ENCODE measurements at places on chromosomes 2 and 18. TPM values are rescaled to one million over a fixed set of nuclear protein-coding genes. Genes with fewer than 3 reads are reported as not detected.

GRCh38 chr18:75526038-75526437, 98.5 kb upstream of the SMIM21 start:
- no peak for DNase-seq
- no peaks in the 10 kb centered on the region for H3K36me3 ChIP-seq
- peaks cover 3% of the 10 kb centered on the region for H3K4me1 ChIP-seq
- no peak overlapping the region for H3K4me3 ChIP-seq
- H3K27ac ChIP-seq: no peak overlapping the region
- peaks cover 41% of the 10 kb centered on the region for H3K27me3 ChIP-seq

- peaks cover 3% of the 10 kb centered on the region for H3K36me3 ChIP-seq
- H3K4me1 ChIP-seq: peaks cover 72% of the 10 kb centered on the region
- H3K27me3 ChIP-seq: no peaks in the 10 kb centered on the region
- no peak overlapping the region for H3K4me3 ChIP-seq
Observed at GRCh38 chr2:69571189-69571588, 72.3 kb downstream of the AAK1 start.

GRCh38 chr2:102504833-102505232, 31.8 kb downstream of the SLC9A4 start:
- H3K27me3 ChIP-seq: peaks cover 41% of the 10 kb centered on the region
- DNase-seq: no peak
- no peaks in the 10 kb centered on the region for H3K4me1 ChIP-seq
- H3K36me3 ChIP-seq: peaks cover 2% of the 10 kb centered on the region
- no peak overlapping the region for H3K27ac ChIP-seq

DNA sequence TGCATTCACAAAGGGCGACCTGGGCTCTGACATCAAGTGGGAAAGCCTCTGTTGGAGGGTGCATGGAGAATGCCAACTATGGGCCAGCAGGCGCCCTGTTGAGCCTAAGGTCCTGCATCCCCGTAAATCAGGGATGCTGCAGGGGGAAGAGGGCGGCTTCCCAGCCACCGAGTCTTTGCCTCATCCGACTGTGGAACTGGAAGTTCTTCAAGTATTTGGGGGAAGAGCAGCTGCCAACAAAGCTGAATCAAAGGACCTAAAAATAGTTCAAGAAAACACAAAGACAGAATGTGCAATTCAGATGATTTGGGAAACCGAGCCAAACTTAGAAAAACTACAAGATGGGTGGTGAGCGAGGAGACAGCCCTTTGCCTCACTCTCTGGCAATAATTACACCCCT, 281.1 kb upstream of the MGAT5 start:
- peaks cover 5% of the 10 kb centered on the region for H3K36me3 ChIP-seq
- H3K4me1 ChIP-seq: peaks cover 5% of the 10 kb centered on the region
- no peak overlapping the region for H3K4me3 ChIP-seq

Gene SERPINB13
- not detected for total RNA-seq

DNA sequence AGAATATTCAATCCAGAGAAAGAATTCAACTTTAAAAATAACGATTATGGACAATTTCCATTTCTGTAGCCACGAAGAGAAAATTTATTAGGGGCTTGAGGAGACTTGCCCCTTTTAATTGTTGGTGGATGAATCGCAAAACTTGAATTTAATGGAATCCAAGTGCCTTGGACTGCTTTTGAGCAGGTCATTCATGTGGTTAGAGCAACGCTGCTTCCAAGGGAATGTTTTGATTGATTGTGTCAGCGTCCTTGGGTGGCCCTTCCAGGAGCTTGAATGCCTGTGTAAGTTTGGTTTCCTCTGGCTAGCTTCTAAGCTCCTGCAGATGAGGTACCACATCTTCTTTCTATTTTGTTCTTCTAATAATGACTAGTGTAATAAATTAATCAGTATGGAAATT, 213.4 kb downstream of the LTBP1 start:
- no peaks in the 10 kb centered on the region for H3K4me1 ChIP-seq
- no peaks in the 10 kb centered on the region for H3K36me3 ChIP-seq
- DNase-seq: no peak
- no peak overlapping the region for H3K4me3 ChIP-seq
- peaks cover 13% of the 10 kb centered on the region for H3K27me3 ChIP-seq

Gene PKDCC
- 1.2 TPM for total RNA-seq

Gene PTCD3
- 142 TPM for total RNA-seq

Gene STON1
- 10.9 TPM for total RNA-seq

Gene SPDYA
- total RNA-seq: 18.7 TPM

GRCh38 chr2:231513746-231514224, 16.5 kb downstream of the NMUR1 start:
- peak overlapping the region; percentile 96 for H3K27ac ChIP-seq
- no peak for DNase-seq
- peaks cover 10% of the 10 kb centered on the region for H3K4me1 ChIP-seq
- H3K36me3 ChIP-seq: no peaks in the 10 kb centered on the region
- H3K27me3 ChIP-seq: no peaks in the 10 kb centered on the region

Gene PLCD4
- total RNA-seq: 0.91 TPM

- no peak for DNase-seq
- H3K4me3 ChIP-seq: no peak overlapping the region
- no peak overlapping the region for H3K27ac ChIP-seq
- peaks cover 4% of the 10 kb centered on the region for H3K27me3 ChIP-seq
- H3K4me1 ChIP-seq: no peaks in the 10 kb centered on the region
Observed at GRCh38 chr2:199552141-199552540, 94.4 kb upstream of the SATB2 start.

GRCh38 chr2:24743924-24744323, 49.3 kb downstream of the PTRHD1 start:
- peaks cover 8% of the 10 kb centered on the region for H3K4me1 ChIP-seq
- H3K27ac ChIP-seq: no peak overlapping the region
- DNase-seq: no peak
- no peaks in the 10 kb centered on the region for H3K27me3 ChIP-seq
- peaks cover 5% of the 10 kb centered on the region for H3K36me3 ChIP-seq

GRCh38 chr2:68366083-68366560, 1.0 kb downstream of the PLEK start:
- no peak for DNase-seq
- H3K36me3 ChIP-seq: no peaks in the 10 kb centered on the region
- peaks cover 14% of the 10 kb centered on the region for H3K4me1 ChIP-seq
- no peak overlapping the region for H3K27ac ChIP-seq
- H3K27me3 ChIP-seq: no peaks in the 10 kb centered on the region

DNA sequence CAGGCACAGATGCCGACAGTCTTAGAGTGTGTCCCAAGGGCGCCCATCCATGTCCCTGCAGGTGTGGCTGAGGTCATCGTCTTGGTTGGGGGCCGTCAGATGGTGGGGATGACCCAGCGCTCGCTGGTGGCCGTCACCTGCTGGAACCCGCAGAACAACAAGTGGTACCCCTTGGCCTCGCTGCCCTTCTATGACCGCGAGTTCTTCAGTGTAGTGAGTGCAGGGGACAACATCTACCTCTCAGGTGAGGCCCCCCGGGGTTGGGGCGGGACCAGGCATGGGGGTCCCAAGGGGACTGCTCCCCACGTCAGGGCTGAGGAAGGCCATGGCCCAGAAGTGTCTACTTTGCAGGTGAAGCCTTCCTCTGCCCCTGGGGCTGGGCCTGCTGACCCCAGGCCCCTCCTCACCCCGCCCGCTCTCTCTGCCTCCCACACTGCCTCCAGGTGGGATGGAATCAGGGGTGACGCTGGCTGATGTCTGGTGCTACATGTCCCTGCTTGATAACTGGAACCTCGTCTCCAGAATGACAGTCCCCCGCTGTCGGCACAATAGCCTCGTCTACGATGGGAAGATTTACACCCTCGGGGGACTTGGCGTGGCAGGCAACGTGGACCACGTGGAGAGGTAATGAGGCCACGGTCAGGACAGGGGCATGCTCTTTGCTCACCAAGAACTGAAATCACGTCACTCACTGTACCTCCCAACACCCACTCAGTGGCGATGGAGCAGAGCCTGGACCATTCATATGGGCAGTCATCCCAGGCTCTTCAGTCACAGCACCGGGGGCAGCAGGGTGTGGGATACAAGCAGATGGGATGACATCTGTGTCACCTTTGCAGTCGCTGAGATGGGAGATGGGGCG, 230.8 kb downstream of the ATAD2B start:
- H3K27me3 ChIP-seq: no peaks in the 10 kb centered on the region
- H3K36me3 ChIP-seq: peaks cover 3% of the 10 kb centered on the region
- DNase-seq: no peak
- H3K27ac ChIP-seq: no peak overlapping the region
- H3K4me1 ChIP-seq: peaks cover 2% of the 10 kb centered on the region

Gene STPG4
- total RNA-seq: 0.21 TPM

Gene ERBB4
- total RNA-seq: not detected

DNA sequence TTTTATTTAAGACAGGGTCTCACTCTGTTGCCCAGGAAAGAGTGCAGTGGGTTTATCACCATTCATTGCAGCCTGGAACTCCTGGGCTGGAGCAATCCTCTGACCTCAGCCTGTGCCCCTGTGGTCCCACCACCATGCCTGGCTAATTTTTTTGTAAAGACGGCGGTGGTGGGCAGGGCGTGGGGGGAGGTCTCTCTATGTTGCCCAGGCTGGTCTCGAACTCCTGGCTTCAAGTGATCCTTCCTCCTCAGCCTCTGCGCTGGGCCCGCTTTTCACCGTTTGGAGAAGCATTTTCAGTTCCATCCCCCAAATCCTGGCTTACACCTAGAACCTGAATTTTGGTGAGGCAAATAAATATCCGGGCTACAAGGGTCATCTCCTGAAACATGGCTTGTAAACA, 1.4 kb upstream of the ATP5F1A start:
- H3K4me1 ChIP-seq: peaks cover 15% of the 10 kb centered on the region
- H3K36me3 ChIP-seq: no peaks in the 10 kb centered on the region
- H3K27me3 ChIP-seq: no peaks in the 10 kb centered on the region
- H3K4me3 ChIP-seq: no peak overlapping the region
- DNase-seq: no peak
- no peak overlapping the region for H3K27ac ChIP-seq

DNA sequence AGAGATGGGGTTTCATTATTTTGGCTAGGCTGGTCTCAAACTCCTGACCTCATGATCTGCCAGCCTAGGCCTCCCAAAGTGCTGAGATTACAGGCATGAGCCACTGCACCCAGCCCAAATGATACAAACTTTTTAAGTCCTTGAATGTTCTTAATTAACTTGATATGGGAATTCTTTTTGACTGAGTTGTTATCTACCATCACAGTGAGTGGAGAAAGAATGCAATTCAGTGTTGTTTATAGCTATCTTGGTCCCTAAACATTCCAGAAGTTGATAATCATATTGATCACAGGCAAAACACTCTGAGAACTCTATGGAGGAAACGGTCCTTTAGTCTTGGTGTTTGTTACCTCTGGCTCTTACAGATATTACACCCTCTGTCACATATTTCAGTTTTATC, 1072.5 kb downstream of the SUCLG1 start:
- no peaks in the 10 kb centered on the region for H3K4me1 ChIP-seq
- no peak overlapping the region for H3K27ac ChIP-seq
- no peak overlapping the region for H3K4me3 ChIP-seq

DNA sequence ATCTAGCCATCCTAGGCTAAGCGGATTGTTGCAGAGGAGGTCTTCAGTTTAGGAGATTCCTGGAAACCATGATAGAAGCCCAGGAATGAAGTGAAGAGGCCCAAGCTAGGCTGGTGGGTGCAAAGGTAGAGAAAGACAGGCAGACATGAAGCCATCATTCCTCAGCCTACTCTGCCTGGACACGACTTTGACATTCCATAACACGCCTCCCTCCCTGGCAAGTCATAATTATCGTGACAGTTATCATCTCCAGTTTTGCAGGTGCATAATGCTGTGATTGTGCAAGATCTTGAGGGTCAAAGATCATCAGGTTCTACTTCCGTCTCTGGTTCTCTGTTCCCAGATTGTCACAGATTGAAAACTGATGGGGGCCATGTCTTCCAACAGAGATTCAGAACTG, 15.2 kb upstream of the FZD5 start:
- no peak overlapping the region for H3K27ac ChIP-seq
- H3K4me3 ChIP-seq: no peak overlapping the region
- no peak for DNase-seq

GRCh38 chr2:206518997-206519396, 75.7 kb downstream of the ADAM23 start:
- H3K36me3 ChIP-seq: no peaks in the 10 kb centered on the region
- peaks cover 7% of the 10 kb centered on the region for H3K4me1 ChIP-seq
- H3K27me3 ChIP-seq: no peaks in the 10 kb centered on the region
- DNase-seq: no peak
- H3K27ac ChIP-seq: no peak overlapping the region

- H3K27ac ChIP-seq: no peak overlapping the region
- DNase-seq: no peak
- H3K27me3 ChIP-seq: peaks cover 12% of the 10 kb centered on the region
Observed at GRCh38 chr18:22047485-22047884, 121.9 kb upstream of the GATA6 start.

DNA sequence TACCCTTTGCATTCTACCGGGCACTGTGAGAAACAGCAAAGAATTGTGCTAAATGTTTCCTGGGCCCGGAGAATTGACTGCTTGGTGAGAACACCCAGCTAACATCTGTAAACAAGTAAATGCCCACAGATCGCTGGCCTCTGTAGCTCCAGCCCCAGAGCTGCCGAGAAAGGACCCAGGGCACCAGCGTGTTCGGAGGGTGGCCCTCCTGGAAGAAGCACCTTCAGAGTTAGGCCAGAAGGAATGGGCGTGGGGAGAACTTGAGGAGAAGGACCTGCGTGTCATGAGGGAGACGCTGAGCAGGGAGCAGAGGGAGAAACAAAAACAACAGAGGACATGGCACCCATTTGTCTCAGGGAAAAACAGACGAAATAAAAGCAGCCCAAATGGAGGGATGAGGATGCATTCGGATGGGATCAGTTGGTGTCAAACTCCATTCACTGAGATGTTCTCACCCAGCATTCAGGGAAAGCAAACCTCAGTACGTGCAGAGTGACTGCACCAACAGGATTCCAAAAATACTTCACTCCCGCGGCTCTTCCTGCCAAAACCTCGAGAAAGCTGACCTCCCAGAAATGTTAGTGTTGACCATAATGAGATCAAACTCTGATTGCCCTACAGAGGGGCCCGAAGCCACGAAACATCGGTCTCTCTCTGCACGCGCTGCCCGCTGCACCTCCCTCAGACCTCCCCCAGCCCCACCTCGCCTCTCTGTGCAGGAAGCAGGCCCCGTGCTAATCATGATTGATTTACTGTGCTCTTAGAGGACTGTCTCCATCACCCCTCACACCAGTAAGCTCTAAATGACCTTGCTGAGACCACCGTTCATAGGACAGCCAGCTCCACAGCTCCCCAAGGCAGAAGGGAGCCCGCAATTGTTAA, 376.3 kb upstream of the SALL3 start:
- H3K36me3 ChIP-seq: peaks cover 2% of the 10 kb centered on the region
- DNase-seq: no peak
- no peaks in the 10 kb centered on the region for H3K4me1 ChIP-seq
- H3K4me3 ChIP-seq: no peak overlapping the region

DNA sequence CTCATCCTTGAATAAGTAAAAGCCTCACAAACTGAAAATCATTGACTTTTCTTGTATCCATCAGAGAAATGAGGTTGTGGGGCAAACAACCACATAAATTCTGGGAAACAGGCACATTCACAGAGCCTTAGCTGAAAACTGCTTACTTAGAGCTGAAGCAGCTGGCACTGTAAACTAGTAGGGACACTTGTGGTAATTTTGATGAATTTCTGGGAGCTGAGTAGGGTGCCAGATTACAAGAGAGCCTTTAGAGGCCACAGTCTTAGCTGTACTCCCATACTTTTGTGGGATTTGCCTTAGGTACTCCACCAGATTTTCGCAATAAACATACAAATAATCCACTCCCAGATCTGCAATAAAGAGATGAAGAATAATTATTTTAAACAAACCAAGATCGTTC, 315.2 kb downstream of the TMX3 start:
- DNase-seq: no peak
- H3K4me3 ChIP-seq: no peak overlapping the region
- H3K27me3 ChIP-seq: no peaks in the 10 kb centered on the region
- H3K4me1 ChIP-seq: no peaks in the 10 kb centered on the region
- no peaks in the 10 kb centered on the region for H3K36me3 ChIP-seq
- H3K27ac ChIP-seq: no peak overlapping the region

Gene TMEM178A
- total RNA-seq: 0.89 TPM

Data from T-helper 17 cell (primary cell).